ENCODE measurements at places on chromosomes 6 and 20. TPM values are rescaled to one million over a fixed set of nuclear protein-coding genes. Genes with fewer than 3 reads are reported as not detected.

DNA sequence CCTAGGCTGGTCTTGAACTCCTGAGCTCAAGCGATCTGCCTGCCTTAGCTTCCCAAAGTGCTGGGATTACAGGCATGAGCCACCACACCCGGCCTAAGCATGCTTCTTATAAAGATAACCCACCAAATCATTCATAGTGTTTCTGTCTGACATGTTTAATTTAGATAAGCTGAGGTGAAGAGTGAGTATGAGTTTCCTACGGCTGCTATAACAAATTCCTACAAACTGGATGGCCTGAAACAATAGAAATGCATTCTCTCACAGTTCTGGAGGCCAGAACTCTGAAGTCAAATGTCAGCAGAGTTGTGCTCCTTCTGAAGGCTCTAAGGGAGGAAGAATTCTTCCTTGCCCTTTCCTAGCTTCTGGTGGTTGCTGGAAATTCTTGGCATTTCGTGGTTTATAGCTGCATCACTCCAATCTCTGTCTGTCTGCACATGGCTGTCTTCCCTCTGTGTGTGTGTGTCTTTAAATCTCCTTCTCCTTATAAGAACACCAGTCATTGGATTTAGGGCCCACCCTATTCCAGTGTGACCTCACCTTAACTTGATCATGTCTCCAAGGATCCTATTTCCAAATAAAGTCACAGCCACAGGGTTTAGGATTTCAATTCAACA is 29.9 kb downstream of the MAPK13 start:
- no peak for DNase-seq

Gene ERVFRD-1
- not detected for total RNA-seq

DNA sequence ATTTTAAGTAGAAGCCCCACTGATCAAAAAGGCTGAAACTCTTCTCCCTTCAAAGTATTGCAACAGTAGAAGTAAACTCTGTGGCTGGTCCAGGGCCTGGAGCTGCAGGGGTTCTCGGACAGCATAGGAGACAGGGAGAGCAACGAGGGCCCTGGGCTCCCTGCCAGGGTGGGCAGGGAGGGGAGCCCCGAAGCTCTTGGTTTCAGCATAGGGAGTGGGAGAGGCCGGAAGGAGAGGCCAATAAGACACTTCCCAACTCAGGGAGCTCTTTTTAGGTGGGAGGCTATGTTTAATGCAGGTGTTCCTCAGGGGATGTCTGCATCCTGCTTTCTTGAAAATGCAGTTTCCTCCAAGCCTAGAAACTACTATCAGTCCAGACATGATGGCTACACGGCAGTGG is 91.1 kb downstream of the LY86 start:
- no peak for DNase-seq

GRCh38 chr20:61354501-61354900 is 102.4 kb downstream of the CDH4 start:
- no peak for DNase-seq

DNA sequence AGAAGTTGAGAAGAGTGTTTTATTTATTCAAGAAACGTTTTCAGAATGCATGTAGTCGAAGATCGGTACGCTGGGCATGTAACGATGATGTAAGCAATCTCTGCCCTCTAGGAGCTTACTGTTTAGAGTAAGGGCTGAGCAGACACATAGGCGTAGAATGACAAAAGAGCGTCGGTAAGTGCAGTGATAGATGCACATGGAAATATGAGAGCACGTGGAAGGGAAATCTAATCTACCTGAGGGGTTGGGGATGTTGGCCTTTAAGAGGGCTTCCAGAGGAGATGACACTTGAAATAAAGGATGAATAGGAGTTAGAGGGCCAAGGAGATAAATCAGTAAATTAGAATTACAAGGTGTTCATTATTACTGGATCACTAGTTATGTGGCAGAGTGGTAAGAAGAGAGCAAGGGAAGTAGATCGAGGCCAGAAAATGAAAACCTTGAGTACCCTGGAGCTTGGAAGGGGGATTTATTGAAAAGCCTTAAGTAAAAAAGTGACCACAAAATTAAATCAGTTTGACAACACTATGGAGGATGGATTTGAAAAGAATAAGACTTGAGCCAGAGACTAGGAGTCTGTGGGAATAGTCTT is 782 bp downstream of the TRMT11 start:
- DNase-seq, result no peak

- no peak for DNase-seq
Measured at GRCh38 chr6:30970946-30971345, 12.6 kb upstream of the MUC21 start.

- DNase-seq, result no peak
Measured at GRCh38 chr20:13187899-13188298, 33.2 kb upstream of the ISM1 start.

Gene EZR
- total RNA-seq, result 258 TPM

DNA sequence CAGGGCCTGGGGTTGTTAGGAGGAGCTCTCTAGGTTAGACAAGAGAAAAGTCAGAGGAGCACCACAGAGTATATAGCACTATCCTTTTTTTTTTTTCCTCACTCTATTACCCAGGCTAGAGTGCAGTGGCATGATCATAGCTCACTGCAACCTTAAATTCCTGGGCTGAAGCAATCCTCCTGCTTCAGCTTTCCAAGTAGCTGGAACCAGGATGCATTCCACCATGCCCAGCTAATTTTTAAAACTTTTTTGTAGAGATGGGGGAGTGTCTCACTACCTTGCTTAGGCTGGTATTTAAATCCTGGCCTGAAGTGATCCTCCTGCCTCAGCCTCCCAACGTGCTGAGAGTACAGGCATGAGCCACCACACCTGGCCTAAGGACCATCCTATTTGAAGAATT is 19.3 kb upstream of the AKIRIN2 start:
- no peak for DNase-seq

DNA sequence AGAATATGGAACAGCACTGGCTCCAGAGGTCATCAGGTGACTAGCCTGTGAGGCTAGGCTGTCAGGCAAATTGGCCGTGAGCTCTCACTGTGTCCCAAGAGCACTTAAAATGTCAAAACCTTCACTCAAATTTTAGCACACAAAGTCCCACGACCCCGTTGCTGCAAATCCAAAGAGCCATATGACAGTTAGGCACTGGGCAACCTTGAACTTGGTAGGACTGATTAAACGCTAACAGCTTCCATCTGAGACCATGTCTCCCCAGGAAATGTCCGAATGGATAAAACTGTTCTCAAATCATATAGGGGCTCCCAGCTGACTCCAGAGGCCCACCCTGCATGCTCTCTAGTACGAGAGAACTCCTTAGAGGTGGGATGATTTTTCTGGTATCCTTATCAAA is 196.6 kb downstream of the PHACTR1 start:
- no peak for DNase-seq

- no peak for DNase-seq
Measured at GRCh38 chr20:61106438-61106837, 145.6 kb upstream of the CDH4 start.

DNA sequence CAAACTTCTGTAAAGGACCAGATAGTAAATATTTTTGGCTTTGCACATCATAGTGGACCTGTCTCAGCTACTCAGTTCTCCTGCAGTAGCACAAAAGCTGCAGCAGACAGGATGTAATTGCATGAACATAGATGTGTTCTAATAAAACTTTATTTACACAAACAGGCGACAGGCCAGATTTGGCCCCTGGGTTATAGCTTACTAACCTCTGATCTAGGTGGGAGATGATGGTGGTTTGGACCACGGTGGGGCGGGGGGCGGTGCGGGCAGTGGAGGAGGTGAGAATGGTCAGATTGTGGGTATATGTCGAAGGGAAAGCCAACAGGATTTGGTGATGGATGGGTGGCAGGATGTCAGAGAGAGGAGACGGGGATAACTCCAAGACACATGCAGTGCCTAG is 196.3 kb downstream of the ZMYND8 start:
- DNase-seq, result no peak

GRCh38 chr6:37549154-37549553 is 49.5 kb upstream of the CCDC167 start:
- no peak for DNase-seq

- no peak for DNase-seq
Measured at GRCh38 chr6:26342106-26343004, 22.6 kb upstream of the BTN3A2 start.

- no peak for DNase-seq
Measured at GRCh38 chr6:135073217-135073616, 18.6 kb upstream of the HBS1L start.

DNA sequence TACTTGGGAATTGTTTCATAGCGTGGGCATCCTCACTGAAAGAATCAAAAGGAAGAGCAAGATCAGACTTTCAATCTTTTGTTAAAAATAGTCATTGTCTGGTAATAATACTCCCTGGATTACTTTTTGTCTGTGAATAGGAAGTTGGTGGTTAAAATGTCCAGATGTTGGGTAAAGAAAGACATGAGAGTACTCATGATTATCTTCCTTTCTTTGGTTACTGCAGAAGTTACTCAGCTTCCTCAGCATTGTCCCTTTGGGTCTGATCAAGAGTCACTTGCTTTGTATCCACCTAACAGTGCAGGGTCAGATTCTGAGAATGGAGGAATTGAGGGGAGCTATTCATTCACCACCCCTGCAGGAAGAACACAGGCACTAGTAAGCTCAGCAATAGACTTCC is 54.6 kb downstream of the RIN2 start:
- no peak for DNase-seq

Gene FAM209A
- 0.69 TPM for total RNA-seq

DNA sequence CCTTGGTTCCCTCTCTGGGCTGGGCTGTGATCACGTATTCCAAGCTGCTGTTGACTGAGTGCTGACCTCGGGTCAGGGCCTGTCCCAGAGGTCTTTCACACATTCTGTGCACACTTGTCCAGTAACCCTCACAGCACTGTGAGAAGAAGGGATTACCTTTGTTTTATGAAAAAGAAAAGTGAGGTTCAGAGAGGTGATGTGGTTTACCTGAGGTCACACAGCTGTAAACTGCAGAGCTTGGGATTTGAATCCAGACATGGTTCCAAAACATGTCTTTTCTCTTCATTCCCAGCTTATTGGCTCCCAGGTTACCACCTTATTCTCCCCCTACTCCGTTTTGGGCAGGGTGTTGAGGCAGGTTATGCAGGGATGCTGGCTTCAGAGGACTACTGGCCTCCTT is 28.4 kb upstream of the CDH22 start:
- DNase-seq, result no peak

Gene OPRM1
- total RNA-seq, result not detected

- no peak for DNase-seq
Measured at GRCh38 chr20:56060486-56060885, 55.2 kb upstream of the CBLN4 start.

GRCh38 chr20:52093575-52093974 is 98.0 kb downstream of the ZFP64 start:
- no peak for DNase-seq

Gene TP53RK
- total RNA-seq, result 11.5 TPM

DNA sequence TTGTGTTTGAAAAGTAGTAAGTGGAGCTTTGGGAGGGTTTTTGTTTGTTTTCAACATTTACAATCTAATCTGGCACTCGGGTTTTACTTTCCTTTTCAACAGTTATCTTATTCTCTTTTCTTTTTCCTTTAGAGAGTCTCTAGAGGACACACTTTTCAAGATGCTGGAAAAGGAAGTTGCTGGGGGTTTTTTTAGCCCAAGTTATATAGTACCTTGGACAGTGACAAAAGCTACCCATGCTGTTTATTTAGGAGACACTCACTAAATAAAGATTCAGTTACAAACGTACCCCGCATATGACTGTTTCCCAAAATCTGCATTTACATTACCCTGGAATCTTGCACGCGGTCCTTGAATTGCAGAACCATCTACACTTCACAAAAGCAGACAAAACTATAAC is 78.8 kb downstream of the MAP7 start:
- no peak for DNase-seq

Gene FAM217A
- total RNA-seq, result 0.13 TPM

GRCh38 chr20:22507240-22507961 is 77.0 kb downstream of the FOXA2 start:
- no peak for DNase-seq
